NB4 (cell line): ENCODE measurements at places on chromosomes 5 and 9.

DNA sequence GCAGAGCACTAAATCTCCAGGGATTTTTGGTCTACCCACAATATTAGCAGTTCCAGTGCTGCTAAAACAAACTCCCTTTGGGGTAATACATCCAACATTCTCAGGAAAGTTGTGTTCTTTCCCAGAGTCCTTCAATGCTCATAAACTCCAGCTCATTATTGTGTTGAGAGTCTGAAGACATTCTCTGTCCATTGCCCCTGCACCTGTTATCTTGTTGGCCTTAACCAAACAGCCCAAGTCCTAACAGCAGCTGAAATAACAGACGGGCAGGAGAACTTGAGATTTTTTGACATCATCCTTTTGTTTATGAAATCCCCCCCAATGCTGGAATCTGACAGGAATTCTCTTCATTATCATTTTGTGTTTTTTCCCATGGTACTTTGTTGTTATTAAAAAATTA is 110.8 kb downstream of the PAPPA start:
- no peak for DNase-seq

- no peak for DNase-seq
Observed at GRCh38 chr9:113641100-113641885, 177.8 kb downstream of the RGS3 start.

DNA sequence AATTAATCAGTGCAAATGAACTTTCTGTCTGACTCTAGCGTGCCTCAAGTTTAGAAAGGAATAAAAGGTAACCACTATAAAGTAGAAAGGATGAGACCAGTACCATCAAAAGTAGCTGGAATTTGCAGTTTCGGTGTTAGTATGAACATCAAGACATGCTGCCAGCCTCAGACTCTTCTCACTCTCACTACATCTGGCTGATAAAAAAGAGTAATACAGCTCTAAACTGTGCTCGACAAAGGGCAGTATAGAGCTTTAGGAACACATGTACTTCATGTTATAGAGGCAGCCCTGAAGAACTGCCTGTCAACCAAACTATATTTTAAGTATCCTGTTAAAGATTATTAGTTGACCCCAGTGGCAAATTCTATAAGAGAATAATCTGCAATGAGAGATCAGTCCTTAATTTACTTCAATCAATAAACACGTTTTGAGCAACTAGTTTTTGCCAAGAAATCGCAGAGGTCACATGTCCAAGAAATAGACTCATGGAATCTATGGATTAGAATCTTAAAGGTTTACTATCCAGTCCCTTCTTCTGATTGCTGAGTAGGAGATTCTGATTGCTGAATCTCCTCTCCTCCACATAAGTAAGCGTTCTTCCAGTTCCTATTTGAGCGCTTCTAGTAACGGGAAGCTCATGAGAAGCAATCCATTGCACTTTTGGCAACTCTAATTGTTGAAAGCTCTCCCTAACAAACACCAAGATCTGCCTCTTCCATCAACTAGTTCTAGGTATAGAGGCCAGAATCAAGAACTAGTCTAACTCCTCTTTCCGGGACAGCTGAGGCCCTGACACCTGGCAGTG is 941 bp downstream of the XPA start:
- DNase-seq, result no peak

GRCh38 chr9:95049761-95050160 is 267.7 kb downstream of the FANCC start:
- DNase-seq, result no peak

- DNase-seq, result no peak
Observed at GRCh38 chr5:11903121-11903613, 1.1 kb downstream of the CTNND2 start.

GRCh38 chr5:107365320-107366109 is 305.2 kb downstream of the EFNA5 start:
- DNase-seq, result peak; percentile 58

DNA sequence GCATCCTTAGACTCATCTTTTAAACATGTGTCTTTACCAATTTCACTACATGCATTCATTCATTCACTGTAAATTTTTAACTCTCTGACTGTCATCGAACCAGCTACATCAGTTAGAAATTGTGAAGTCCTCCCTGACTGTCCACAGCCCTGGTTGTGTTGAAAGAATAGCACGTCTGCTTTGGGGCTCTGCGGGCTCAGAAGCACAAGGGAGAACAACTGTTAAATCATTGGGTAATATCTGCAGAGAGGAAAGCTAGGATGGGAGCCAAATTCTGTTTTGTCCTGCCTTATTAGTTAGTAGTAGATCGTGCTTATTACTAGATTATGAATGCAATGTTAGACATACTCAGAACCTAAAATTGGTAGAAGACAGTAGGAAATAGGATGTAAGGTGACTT is 26.3 kb upstream of the FAM120AOS start:
- no peak for DNase-seq

GRCh38 chr5:4514067-4514648 is 626.0 kb upstream of the ADAMTS16 start:
- no peak for DNase-seq

DNA sequence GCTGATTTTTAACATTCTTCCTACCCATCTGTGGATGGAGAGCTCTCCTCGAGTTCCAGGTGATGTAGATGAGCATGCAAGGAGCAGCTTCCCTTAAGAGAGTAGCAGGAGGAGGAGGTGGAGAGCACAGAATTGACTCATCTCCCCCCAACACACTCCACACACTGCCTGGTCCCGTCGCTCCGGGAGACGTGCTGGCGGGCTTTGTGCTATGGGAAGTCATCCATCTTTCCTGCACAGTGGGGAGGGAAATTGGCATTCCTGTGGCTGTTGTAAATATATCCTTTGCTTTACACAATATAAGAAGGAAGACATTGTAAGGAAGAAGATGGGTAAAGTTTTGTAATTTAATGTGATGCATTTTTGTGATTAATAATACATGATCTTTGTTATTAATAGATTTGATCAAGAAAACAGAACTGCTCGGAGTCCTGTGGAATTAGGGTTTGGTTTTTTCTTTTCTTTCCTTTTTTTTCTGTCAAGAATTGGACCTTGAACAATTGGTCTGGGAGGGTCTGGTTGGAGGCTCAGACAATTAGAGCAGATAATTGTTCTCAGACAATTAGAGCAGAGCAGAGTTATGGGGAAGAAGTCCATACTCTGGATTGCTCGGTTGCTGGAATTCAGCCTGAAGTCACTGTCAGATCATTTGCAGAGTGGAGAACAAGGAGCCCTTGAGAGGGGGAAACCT is 297.8 kb downstream of the GADD45G start:
- no peak for DNase-seq

DNA sequence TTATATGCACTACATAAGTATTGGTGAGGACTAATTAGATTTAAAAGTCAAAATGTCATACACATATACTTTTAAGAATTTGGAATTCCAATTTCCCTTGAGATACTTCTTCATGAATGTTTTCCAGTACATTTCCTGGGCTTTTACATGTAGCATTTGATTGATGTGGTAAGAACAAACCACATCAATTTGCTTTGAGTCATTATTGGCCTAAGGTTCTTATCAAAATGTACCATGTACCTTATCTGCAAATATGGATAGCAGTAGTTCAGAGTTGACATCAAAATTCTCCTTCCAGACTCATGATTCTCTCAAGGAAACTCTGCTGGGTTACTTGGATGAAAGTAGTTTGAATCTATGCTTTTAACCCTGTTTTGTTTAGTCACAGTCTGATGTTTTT is 2.5 kb downstream of the CAST start:
- DNase-seq, result no peak
